ENCODE measurements at places on chromosomes 5 and 9.

DNA sequence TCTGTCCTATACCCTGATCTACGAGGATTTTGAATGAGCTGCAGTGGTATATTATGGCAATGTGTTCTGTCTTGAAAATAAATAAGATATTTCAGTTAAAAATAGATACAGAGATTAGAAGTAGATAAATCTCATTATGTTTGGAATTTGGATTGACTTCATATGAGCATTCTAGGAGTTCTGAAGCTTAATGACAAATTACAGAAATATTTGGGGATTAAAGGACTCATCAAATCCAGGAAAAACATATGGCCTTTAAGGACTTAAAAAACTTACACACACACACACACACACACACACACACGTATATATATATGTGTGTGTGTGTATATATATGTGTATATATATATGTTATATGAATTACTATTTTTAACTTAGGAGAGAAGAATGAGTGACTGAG, 446.9 kb upstream of the CD180 start:
- DNase-seq: no peak

- DNase-seq: no peak
Observed at GRCh38 chr5:127814588-127814973, 111.4 kb downstream of the CCDC192 start.

- no peak for DNase-seq
Observed at GRCh38 chr5:119332978-119333401, 22.8 kb upstream of the TNFAIP8 start.

- no peak for DNase-seq
Observed at GRCh38 chr9:134284741-134285140, 41.5 kb upstream of the RXRA start.

- no peak for DNase-seq
Observed at GRCh38 chr5:138905541-138905940, 30.4 kb upstream of the LRRTM2 start.

GRCh38 chr5:30918171-30918570, 275.3 kb upstream of the CDH6 start:
- DNase-seq: no peak
